IPS DF 6.9 (cell line): ENCODE measurements at places on chromosomes 3 and 15.

DNA sequence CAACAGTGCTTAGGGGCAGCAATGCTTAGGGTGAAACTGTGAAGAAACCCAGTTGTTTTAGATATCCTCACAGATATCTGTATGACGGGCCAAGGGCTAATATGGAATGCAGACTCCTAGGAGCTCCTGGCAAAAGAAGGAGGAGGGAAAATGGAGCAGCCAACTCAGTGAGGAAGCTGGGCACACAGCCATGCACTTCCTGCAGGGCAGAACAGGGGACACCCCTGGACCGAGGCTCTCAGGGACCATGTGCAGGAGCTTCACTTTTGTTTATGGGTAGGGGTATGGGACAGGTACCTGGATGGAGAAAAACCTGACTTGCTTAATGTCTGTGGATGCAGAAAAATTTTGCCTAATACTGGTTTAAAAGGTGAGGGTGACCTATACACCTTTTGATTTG, 20.2 kb downstream of the NIPA1 start:
- H3K27ac ChIP-seq: no peak overlapping the region
- H3K27me3 ChIP-seq: no peaks in the 10 kb centered on the region
- no peak overlapping the region for H3K4me3 ChIP-seq
- H3K36me3 ChIP-seq: no peaks in the 10 kb centered on the region
- no peak for DNase-seq

- no peak overlapping the region for H3K27ac ChIP-seq
- H3K4me3 ChIP-seq: no peak overlapping the region
- peak; percentile 45 for DNase-seq
- H3K4me1 ChIP-seq: peaks cover 2% of the 10 kb centered on the region; the same call in 1 of the 2 replicates
Observed at GRCh38 chr3:120418866-120419490, 31.8 kb downstream of the FSTL1 start.

DNA sequence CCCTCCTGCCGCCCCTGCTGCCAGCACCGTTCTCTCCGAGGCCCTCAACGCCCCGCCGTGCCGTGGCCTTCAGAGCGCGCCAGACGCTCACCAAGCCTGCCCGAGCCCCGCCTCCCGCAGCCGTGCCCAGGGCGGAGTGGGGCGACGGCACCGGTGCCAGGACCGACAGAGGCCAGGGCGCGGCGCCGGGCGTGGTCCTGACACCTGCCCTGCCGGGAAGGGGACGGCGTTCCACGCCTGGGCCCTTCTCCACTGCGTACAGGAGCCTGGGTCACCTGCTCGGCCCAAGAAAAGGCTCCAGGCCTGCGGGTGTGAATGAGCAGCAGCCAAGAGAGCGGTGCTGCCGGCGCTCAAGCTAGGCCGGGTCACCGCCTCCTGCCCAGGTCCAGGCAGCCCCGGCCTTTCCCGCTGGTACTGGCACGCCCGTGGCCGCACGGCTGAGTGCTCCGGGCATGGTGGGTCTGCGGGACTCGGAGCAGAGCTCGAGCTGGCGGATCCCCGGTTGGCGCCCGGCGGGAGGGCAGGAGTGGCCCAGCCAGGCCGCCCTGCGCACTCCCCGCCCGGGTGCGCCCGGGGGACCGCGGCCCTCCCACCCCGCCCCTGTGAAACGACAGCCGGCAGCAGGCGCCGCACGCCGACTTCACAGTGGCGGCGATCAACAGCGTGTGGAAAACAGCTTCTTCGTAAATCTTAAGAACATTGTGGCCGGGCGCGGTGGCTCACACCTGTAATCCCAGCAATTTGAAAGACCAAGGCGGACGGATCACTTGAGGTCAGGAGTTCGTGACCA, 4.2 kb downstream of the OCA2 start:
- peak overlapping the region; percentile 30; the same call in 1 of the 2 replicates for H3K4me3 ChIP-seq
- no peaks in the 10 kb centered on the region for H3K36me3 ChIP-seq
- peaks cover 10% of the 10 kb centered on the region for H3K4me1 ChIP-seq
- H3K27ac ChIP-seq: no peak overlapping the region
- no peak for DNase-seq
- peaks cover 50% of the 10 kb centered on the region for H3K27me3 ChIP-seq

- peaks cover 1% of the 10 kb centered on the region for H3K4me1 ChIP-seq
- no peak for DNase-seq
- H3K36me3 ChIP-seq: peaks cover 3% of the 10 kb centered on the region; the same call in 1 of the 2 replicates
- H3K4me3 ChIP-seq: no peak overlapping the region
Observed at GRCh38 chr3:182954553-182955235, 25.6 kb downstream of the DCUN1D1 start.

DNA sequence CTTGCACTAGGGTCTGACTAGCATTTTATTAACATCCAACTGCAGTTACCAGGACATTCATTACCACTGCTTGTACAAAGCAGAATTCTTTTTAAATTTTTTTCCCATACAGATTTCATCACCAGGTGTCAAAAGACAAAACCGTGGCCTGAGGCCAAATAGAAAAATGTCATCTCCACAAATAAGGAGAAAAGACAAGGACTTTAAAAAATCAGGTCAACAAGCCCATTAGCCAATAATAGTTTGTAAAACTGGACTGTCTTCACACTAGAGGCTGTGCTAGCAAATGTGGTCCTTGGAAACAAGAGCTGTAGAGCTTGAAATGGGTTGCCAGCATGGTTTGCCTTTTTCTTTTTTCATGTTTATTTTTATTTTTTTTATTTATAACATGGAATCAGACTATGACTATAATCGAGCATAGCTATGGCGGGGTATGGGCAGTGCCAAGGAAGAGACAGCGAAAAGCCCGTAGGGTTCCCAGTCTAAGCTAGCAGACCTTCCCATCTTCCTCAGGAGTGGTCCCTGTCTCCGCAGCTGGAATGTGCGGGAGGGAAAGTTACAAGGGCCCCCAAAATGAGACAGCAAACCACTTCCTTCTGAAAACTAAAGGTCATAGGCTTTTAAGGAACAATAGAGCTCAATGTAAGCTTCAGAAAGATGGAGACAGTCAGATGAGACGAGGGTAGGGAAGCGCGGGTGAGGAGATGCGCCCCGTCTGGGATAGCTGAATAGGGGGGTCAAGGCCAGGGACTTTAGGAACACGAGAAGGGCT, 1.5 kb downstream of the PTPN9 start:
- no peak for DNase-seq
- H3K27ac ChIP-seq: no peak overlapping the region
- H3K36me3 ChIP-seq: no peaks in the 10 kb centered on the region
- H3K4me3 ChIP-seq: peak overlapping the region; percentile 78; the same call in 1 of the 2 replicates
- H3K27me3 ChIP-seq: no peaks in the 10 kb centered on the region

- no peaks in the 10 kb centered on the region for H3K4me1 ChIP-seq
- H3K36me3 ChIP-seq: no peaks in the 10 kb centered on the region
- no peak overlapping the region for H3K4me3 ChIP-seq
- H3K27ac ChIP-seq: no peak overlapping the region
Observed at GRCh38 chr15:47371939-47372338, 345.4 kb upstream of the SEMA6D start.

- H3K27ac ChIP-seq: no peak overlapping the region
- H3K36me3 ChIP-seq: peaks cover 2% of the 10 kb centered on the region; the same call in 1 of the 2 replicates
- H3K27me3 ChIP-seq: no peaks in the 10 kb centered on the region
- no peak overlapping the region for H3K4me3 ChIP-seq
Observed at GRCh38 chr3:194637066-194637465, 3.8 kb upstream of the TMEM44 start.

- no peak overlapping the region for H3K27ac ChIP-seq
- H3K4me1 ChIP-seq: no peaks in the 10 kb centered on the region
- H3K4me3 ChIP-seq: no peak overlapping the region
- no peaks in the 10 kb centered on the region for H3K27me3 ChIP-seq
Observed at GRCh38 chr15:68542771-68543164, 36.0 kb upstream of the CORO2B start.

DNA sequence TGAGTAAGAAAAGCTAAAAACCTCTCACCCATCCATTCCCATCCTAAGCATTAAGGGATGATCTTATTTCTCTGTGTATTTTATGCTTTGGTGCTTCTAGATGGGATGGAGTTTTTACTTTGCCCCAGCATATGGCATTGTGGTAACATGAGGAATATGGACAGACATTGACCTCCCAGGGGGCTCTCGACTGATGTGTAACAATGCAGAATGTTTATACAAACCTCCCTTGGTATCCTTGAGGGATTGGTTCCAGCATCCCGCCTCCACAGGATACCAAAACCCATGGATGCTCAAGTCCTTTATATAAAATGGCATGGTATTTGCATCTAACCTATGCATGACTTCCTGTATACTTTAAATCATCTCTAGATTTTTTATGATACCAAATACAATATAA, 21.6 kb downstream of the PDIA5 start:
- H3K27me3 ChIP-seq: no peaks in the 10 kb centered on the region
- no peak overlapping the region for H3K27ac ChIP-seq
- H3K36me3 ChIP-seq: no peaks in the 10 kb centered on the region
- H3K4me1 ChIP-seq: peaks cover 11% of the 10 kb centered on the region
- DNase-seq: no peak
- no peak overlapping the region for H3K4me3 ChIP-seq

DNA sequence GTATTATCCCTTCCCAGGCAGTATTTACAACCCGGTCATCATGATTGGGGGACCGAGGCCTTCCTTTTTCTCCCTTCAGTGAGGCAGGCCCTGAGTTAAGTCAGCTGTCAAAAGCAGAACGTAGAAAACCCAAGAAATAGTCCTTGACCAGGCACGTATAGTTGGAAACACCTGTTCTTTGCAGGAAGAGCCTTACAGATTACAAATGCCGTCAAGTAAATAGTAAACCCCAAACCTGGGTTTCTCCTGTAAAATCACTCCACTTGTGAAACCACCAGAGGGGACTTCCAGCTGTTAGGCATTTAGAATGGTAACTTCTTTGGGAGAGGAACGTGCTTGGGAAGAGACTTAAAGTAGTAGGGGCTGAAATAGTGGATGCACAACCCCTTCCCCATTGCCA, 1.0 kb upstream of the BTBD1 start:
- H3K4me3 ChIP-seq: no peak overlapping the region
- H3K36me3 ChIP-seq: no peaks in the 10 kb centered on the region
- H3K27me3 ChIP-seq: no peaks in the 10 kb centered on the region
- DNase-seq: no peak

- no peaks in the 10 kb centered on the region for H3K27me3 ChIP-seq
- no peaks in the 10 kb centered on the region for H3K36me3 ChIP-seq
- H3K27ac ChIP-seq: no peak overlapping the region
- H3K4me1 ChIP-seq: peaks cover 8% of the 10 kb centered on the region; the same call in 1 of the 2 replicates
- no peak overlapping the region for H3K4me3 ChIP-seq
Observed at GRCh38 chr15:32951736-32952464, 234.1 kb downstream of the GREM1 start.

- no peak overlapping the region for H3K4me3 ChIP-seq
- DNase-seq: no peak
- H3K27ac ChIP-seq: no peak overlapping the region
- no peaks in the 10 kb centered on the region for H3K27me3 ChIP-seq
Observed at GRCh38 chr15:58908550-58909309, 24.7 kb downstream of the SLTM start.

DNA sequence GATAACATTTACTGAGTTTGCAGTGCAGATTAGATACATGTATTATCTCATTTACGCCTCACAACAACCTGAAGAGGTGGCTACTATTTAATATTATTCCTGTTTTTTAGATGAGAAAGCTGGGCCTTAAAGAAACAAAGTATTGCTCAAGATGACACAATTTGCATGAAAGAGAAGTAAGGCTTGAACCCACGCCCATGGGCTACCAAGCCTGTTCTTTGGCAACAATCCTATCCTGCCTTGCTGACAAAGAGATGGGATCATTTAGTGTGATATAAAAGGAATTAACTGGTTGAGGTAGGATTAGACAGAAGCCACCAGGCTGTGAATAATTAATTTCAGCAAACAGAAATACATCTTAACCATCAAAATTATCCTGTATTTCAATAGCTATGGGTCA, 9.2 kb upstream of the LDHAL6B start:
- no peak for DNase-seq
- H3K4me3 ChIP-seq: no peak overlapping the region
- no peaks in the 10 kb centered on the region for H3K4me1 ChIP-seq
- no peak overlapping the region for H3K27ac ChIP-seq

GRCh38 chr3:171831936-171832335, 11.2 kb upstream of the TMEM212 start:
- no peaks in the 10 kb centered on the region for H3K4me1 ChIP-seq
- DNase-seq: no peak
- no peaks in the 10 kb centered on the region for H3K36me3 ChIP-seq
- H3K27me3 ChIP-seq: no peaks in the 10 kb centered on the region

- H3K4me1 ChIP-seq: no peaks in the 10 kb centered on the region
- H3K27ac ChIP-seq: no peak overlapping the region
- peaks cover 7% of the 10 kb centered on the region; the same call in 1 of the 2 replicates for H3K36me3 ChIP-seq
- no peak overlapping the region for H3K4me3 ChIP-seq
Observed at GRCh38 chr15:44647637-44648036, 15.8 kb downstream of the SPG11 start.

DNA sequence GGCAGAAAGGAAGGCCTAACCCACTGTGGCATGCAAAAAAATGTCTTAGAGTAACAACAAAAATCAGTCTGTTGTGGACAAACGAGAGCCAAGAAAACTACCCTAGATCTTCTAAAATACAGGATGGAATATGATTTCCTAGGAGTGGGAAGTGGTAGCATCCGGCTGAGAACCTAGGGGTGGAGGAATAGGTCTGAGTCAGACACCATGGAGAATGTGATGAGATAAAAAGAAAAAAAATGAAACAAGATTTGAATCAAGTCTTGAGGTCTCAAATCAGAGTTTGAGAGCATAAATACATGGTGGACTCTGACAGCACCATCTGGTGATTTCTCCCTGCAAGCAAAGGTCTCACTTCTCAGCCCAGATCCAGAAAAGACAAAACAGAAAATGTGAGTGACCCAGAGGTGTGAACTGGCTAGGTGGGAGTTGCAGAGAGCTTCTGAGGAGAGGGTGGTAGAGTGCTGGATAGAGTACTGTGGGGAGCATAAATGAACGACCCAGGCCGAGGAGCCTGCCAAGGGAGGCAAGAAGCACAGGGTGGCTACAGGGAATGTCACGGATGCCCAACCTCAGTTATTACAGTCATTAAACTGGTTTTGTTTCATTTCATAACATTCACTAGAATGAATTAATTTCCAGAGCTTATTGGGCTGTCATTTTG, 27.6 kb upstream of the VEPH1 start:
- no peak overlapping the region for H3K4me3 ChIP-seq
- H3K4me1 ChIP-seq: 0 out of 2 replicates have a peak, but pooled peaks cover 1% of the 10 kb centered on the region
- no peak overlapping the region for H3K27ac ChIP-seq
- DNase-seq: no peak
- no peaks in the 10 kb centered on the region for H3K36me3 ChIP-seq

GRCh38 chr3:11568503-11569155, 75.1 kb downstream of the VGLL4 start:
- peaks cover 2% of the 10 kb centered on the region; the same call in 1 of the 2 replicates for H3K4me1 ChIP-seq
- H3K27me3 ChIP-seq: no peaks in the 10 kb centered on the region
- DNase-seq: no peak
- H3K36me3 ChIP-seq: 0 out of 2 replicates have a peak, but pooled peaks cover 3% of the 10 kb centered on the region
- no peak overlapping the region for H3K27ac ChIP-seq
- H3K4me3 ChIP-seq: no peak overlapping the region
